CD4-positive, alpha-beta T cell treated with Interferon gamma for 1 hour (primary cell): ENCODE measurements at places on chromosomes 13 and 19.

DNA sequence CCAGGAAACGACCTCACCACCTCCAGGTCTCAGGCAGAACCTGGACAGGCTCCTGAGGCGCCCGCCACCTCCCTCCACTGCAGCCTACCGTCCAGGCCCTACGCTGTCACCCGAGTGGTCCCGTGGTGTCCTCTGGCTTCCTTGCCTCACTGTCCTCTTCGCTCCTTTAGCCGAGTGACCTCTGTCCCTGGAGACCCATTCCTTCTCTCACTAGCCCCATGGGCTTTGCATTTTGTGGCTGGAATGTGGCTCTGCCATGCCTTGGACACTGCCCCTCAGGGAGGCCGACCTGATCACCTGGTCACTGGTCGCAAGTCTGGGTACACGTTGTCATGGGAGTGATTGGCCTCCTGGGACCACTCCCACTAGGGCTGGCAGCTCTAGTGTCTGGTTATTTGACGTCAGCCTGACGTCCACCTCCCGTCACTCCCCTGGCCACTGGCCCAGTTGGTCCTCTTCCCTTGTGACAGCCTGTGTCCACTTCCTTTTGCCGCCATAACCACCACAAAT lies 17.9 kb downstream of the SLC25A42 start:
- no peak for DNase-seq

GRCh38 chr19:48413879-48414587 lies 20.6 kb downstream of the GRIN2D start:
- no peak for DNase-seq

GRCh38 chr19:44813070-44813840 lies 4.4 kb downstream of the BCAM start:
- DNase-seq = no peak

- DNase-seq = no peak
Measured at GRCh38 chr13:36885901-36886300, 34.1 kb downstream of the SMAD9 start.

DNA sequence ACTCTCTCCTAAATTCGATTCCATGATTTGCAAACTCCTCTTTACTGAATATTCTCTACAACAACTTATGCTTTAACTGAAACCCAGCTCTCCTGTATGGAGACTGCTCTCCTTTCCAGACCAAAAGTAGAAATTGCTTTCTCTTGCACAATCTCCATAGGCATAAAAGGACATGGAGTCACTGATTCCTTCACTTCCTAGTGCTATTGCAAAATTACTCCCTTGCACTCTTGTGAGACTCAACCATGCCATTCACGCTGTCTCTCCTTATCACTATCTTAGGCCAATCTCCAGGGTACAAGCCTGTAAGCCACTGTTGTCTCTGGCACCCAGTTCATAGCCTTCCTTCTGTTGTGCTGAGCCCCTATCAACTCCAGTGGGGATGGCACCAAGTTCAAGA lies 30.6 kb downstream of the SERPINE3 start:
- no peak for DNase-seq

- no peak for DNase-seq
Measured at GRCh38 chr19:6705931-6706632, 14.4 kb downstream of the C3 start.

DNA sequence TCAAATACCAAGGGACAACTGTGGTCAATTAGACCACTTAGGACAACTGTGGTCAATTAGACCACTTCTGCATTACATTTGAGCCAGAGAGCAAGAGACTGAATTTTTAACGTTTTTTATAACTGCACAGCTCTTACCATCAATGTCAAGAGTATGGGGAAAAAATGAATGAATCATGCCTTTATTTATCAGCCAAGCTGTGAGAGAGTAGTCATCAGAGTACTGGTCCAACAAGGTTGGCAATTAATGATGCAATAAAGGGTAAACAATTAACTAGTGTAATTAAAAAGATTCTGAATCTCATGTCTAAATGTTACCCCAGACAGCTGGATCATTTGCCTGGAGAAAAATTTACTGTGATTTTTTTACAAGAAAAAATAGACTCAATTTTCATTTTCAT lies 381.1 kb downstream of the LIG4 start:
- no peak for DNase-seq

DNA sequence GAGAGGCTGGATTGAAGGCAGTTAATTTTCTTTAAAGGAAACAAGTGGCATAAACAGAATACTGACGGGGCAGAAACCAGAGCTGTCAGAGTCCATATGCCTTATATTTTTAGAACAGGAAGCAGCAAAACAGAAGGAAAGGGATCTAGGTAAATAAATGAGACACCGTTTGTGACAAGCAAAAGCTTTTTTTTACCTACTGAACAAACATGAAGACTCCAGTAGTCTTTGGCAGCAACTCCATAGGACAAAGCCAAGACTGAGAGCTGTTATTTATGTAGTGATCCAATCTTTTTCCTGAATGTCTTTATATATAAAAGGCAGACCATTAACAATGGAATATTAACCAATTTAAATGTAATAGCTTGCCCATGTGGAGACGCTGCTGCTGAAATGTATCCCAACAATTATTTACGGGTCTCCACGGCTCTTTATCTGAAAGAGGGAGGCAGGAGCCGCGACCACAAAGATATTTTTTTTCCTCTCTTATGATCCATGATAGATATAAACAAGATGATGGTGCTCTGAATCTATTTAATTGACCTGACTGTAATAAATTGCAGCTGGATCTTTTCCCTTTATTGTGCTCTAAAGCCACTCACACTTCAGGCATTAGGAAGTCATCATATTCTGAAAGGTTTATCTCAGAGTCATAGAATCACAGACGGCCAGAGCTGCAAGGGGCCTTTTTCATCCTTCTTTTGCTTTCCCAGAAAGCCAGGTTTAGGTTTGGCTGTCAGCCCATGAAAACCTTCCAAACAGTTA lies 687.8 kb downstream of the EFNB2 start:
- DNase-seq = no peak

GRCh38 chr13:112828756-112829155 lies 138.9 kb downstream of the ATP11A start:
- no peak for DNase-seq

DNA sequence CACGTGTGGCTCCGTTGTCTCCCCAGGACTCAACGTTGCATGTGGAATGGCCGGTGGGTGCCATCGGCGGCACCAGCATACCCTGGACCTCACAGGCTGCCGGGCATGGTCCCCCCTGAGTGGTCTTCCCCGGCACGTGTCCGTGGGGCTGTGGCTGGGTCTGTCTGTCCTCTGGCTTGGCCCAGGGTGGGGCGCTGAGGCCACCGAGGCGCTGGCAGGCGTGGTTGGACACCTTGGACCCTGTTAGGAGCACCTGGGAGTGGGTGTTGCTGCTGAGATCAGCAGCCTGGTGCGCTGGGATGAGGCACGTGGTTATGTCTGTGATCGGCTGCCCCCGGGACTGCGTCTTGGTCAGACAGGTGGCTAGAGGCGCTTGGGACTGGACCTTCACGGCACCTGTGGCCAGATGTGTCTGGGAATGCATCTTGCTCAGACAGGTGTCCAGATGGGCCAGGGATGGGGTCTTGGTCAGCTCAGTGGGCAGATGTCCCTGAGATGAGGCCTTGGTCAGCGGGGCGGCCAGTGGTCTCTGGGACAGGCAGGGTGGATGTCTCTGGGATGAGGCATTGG lies 9.2 kb downstream of the IQCN start:
- DNase-seq = no peak

DNA sequence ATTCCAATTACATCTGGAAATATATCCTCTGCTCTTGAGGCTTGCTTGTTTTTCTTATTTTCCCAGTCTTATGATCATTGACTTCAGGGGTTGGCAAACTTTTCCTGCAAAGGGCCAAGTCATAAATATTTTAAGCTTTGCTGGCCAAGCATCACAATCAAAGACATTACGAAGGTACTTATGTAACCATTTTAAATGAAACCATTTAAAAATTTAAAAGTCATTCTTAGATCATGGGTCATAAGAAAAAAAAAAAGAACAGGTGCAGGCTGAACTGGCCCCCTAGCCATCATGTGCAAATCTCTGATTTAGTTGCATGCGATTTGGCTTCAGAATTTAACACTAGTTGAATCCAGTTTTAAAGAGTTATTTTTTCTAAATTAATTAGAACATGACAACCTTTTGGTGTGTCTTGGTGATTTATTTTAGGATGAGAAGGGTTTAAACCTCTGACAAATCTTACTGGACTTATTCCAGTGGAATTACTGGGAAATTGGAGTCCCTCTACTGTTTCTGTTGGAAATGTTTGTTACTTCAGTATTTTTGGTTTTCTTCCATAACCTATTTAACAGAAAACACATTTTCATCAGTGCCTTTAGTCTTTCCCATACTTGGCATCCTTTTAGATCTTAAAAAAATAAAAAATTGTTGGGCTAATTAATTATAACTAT lies 148.1 kb downstream of the NHLRC3 start:
- DNase-seq = no peak

DNA sequence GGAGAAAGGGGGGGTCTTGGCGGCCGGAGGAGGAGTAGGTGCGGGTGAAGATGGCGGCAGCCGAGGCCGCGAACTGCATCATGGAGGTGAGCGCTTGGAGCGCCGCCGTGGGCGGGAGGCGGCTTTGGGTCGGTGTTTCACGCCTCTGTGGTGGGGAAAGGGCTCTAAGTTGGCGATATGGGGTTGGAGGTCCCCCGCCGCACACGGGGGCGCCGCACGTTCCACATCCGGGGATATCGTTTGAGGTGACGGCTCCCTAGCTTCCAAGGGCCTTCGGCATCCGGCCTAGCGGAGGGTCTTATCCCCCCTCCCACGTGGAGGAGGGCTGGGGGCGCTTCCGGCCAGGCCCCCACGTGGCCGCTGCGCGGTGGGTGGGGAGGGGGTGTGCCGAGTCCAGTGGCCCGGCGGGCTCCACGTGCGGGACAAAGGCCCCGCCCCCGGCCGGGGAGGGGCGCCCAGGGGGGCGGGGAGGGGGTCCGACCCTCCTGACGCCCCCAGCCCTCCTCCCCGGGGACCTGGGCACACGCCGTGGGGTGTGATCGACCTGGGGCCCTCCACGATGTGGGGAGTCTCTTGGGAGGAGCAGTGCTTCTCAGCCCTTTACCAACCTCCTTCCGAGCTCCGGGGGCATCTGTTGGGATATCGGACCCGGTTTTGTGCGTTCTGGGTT lies at the start of gene PRMT1:
Gene PRMT1 (plus strand): TSS at position 41 of the 670 bp plus-strand sequence. CDS start 10 bp downstream, at position 51.
- peak; percentile 62 for DNase-seq

DNA sequence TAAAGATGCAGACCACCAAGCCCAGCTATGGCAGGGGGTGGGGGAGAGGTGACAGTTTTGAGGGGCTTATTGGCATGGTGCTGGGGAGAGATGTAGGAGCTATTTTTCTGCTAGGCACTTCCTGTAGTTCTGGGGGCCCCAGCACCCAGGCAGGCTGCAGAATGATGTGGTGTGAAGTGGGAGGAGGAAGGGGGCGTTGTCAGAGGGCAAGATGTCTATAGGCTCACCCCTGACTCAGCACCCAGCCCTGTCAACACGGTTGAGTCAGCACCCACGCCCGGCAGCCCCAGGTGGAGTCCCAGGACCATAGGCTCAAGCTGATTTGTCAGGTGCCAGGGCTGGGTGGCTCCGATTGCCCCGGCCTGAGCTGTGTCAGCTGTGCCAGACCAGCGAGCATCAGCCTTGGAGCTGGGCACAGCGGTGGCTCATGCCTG lies 5.8 kb downstream of the KLF2 start:
- peak; percentile 96 for DNase-seq

GRCh38 chr19:33685541-33685940 lies 63.8 kb downstream of the CHST8 start:
- DNase-seq = no peak
